T1000 (cell line): ENCODE measurements at places on chromosomes 1 and 21.

GRCh38 chr1:20325844-20326420, 35.3 kb downstream of the VWA5B1 start:
- no peak for DNase-seq

DNA sequence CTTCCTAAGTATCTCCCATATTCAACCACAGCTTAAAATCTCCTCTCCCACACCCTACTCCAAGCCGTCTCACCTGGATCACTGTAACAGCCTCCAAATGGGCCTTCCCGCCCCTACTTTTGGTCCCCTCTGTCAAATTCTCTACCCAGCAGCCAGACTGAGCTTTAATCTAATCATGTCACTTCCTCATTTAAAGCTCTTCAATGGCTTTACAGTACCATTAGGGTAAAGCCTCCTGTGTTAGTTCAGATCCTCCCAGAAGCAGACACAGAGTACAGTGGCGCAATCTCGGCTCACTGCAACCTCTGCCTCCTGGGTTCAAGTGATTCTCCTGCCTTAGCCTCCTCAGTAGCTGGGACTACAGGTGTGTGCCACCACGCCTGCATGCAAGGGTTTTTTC, 46.8 kb upstream of the PSEN2 start:
- no peak for DNase-seq

GRCh38 chr1:31791131-31791858, 24.5 kb downstream of the SPOCD1 start:
- DNase-seq = no peak

DNA sequence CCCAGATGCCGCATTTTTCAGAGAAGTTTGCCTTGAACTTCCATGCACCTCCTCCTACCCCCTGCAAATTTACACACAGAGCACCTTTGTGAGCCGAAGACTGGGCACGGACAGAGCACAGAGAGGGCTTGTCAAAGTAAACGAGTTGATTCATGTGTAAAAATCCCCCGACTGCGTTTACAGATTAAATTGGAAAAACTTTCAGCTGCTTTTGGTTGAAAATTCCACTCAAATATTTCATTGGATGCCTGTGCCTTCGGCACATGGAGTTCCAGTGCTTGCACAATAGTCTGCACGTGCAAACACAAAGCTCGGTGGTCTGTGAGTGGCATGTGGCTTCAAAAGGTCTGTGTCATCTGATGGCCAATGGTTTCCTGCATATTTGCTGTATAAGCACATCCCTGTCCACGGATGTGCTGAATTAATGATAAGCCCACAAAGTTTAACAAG, 177.5 kb downstream of the SETD4 start:
- no peak for DNase-seq

GRCh38 chr1:243850452-243851256, 611 bp upstream of the AKT3 start:
- DNase-seq = peak; percentile 88

GRCh38 chr1:82710091-82710490, 909.4 kb downstream of the ADGRL2 start:
- DNase-seq = no peak

GRCh38 chr1:11784993-11785769, 20.6 kb downstream of the MTHFR start:
- DNase-seq = no peak

GRCh38 chr21:42324896-42325295, 9.7 kb upstream of the TFF3 start:
- no peak for DNase-seq

GRCh38 chr1:234163267-234163919, 209.9 kb upstream of the COA6 start:
- DNase-seq = no peak

DNA sequence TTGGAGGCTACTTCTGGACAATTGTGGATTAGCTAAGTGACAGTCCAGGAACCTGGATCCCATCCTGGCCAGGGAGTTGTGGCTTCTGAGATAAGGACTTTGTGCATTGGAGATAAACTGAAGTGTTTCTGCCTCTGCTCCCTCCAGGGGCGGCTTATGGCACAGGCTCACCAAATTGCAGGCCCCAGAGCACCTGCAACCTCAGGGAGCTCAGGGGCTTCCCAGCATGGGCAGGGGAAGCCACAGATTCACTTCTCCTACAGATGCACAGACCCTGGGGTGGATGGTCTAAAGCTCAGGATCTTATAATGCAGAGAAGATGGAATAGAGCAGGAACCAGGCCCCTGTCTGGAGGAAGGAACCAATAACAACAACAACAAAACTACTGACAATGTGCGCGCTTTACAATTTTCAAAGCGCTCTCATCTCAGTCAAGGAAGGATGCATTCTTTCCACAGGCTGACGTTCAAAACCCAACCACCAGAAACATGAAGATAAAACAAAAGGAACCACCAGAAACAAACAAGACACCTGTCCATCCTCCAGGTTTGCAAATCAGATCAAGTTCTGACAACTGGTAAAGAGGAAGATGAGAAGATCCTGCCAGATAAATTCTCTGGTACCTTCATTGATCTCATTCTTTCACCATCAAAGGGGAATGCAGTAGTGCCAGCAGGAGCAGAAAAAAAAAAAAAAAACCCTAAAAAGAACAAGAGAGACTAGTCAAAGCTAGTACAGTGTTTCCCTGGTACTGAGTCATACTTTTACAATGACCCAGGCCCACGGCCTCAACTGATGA, 121.0 kb upstream of the IRF2BP2 start:
- DNase-seq = peak; percentile 38

GRCh38 chr1:98331718-98332311, 329.7 kb upstream of the SNX7 start:
- DNase-seq = no peak

DNA sequence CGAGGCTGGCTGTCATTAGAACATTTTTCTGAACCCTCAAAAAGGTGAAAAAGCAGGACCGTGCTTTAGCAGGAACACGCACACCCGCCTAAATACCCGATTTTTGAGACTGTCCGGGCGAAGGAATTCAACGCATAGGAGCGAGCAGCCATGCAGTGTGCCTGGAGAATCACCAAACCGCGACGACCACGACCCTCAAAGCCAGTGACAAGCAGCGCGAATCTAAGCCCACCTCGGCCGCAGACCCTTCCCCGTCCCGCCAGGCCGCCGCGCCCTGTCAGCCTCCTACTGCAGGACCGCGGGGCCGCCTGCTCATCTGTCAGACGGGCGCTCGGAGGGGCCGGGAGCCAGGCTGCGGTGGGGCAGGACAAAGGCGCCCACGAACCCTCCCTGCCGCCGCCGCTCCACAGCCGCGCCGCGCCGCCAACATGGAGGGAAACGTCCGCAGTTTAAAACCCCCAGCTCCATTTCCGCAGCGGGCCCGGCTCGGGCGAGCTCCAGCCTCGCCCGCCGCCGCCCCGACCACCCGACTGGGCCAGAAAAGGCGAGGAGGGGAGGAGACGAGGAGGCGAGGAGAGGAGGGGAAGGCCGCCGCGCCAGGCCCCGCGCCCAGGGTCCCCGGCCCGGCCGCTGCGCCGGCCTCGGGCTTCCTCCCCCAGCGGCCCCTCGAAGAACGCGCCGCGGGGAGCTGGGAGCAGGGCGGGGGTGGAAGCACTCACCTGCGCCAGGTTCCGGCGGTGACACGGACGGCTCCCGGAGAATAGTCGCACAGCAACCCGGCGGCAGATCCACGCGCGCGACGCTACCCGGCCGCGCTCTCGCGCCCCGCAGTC, at the start of gene LBR:
TSS of gene LBR (minus strand) at position 804 of the 833 bp plus-strand sequence. CDS start 3,963 bp downstream, outside the sequence.
- no peak for DNase-seq

DNA sequence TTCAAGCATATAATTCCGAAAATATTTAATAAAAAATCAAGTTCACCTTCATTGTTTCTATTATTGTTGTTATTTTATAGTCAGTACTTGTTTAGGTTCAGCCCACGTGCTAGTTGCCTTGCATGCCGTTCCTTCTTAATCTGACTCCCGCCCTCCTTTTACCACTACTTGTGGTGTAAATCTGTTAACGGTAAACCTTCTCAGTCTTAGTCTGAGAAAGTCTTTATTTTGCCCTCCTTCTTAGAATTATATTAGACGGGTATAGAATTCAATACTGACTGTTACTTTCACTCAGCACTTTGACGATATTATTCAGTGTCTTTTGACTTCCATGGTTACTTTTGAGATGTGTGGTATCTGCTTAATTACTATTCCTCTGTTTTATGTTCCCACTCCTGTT, 104.8 kb downstream of the RGL1 start:
- no peak for DNase-seq

GRCh38 chr1:38133304-38133703, 86.7 kb upstream of the POU3F1 start:
- DNase-seq = no peak

GRCh38 chr1:243288062-243288461, 32.2 kb downstream of the SDCCAG8 start:
- DNase-seq = no peak

- no peak for DNase-seq
These were observed 33.4 kb downstream of the DDX20 start for GRCh38 chr1:111789142-111789541.

DNA sequence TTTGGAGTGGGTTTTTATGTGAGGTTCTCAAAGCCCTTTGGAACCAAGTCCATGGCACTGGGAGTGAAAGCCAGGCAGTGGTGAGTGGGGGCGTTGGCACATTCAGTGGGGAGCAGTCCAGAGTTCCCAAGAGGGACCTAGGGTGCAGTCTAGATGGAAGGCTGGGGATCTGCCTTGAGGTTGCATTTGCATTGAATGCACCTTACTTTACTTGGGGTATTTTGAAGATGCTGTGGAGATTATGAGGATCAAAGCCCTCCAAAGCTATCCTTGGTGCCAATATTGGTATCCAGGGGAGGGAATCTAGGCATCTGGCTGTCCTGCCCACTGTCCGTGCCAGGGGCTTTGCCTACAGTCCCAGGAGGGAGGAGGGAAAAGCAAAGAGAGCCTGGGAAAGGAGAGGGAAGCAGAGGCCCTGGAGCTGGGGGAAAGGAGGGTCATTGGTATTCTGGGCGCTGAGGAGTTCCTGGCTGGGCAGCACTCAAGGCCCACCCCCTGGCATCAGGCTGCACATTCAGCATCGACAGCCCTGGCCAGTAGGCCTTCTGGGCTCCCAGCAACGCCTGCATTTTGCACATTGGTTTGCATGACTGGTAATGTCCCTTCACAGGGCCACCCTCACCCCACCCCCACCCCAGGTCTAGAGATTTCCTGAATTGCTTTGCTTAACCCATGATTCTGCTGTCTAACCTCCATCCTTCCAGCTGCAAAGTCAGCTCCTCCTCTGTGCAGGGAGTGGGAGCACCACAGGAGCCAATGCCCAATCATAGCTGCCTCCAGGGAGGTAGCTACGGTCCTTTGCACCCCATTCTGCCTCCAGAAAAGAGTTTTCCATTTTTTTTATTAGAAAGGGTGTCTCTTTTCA, 843 bp upstream of the BCAN start:
- DNase-seq = no peak

DNA sequence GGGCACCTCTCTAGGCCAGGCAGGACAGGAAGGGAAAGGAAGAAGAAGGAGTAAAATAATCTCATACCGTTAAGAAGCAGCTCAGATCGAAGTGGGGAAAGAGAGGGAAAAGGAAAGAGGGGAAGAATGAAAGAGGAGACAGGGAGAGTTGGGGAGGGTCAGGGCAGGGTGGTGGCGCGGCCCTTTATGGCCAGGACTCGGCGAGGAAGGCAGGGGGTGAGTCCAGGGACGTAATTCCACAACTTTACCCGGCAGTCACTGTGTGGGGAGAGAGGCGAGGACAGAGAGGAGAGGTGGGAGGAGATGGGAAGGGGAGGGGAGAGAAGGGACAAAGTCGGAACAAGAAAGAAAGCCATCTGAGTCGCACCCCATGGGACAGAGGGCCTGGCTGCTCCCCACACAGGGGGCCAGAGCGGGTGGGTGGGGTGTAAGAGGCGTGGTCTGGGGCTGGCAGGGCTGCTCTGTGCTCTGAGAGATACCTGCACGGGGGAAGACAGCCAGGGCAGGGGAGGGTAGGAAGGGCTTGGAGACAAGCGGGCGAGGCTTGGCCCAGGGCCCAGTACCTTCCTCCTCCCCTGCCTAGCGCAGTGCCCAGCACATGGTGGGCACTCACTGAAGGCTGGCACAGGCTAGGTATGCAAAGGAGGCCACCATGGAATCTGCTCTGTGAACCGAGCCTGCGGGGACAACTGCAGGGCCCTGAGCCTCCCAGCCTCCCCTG, 49.4 kb downstream of the KIF21B start:
- DNase-seq = no peak

DNA sequence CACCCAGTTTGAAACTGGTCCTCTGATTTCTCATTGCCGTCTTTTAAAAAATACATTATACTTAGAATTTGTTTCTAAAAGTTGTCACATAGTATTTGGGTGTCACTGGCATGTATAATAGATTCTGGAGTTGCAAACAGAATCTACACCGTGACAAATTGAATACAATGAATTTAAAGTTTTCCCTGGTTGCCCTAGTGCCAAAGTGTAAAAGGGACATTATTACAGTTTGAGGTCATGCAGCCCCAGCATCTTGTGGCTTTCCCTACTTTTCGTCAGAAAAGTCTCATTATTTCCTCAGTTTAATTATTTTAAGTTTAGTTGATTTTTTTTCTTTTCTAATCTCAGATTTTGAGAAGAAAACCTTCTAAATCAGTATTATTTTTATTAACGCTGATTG, 155.9 kb downstream of the DISP1 start:
- no peak for DNase-seq

DNA sequence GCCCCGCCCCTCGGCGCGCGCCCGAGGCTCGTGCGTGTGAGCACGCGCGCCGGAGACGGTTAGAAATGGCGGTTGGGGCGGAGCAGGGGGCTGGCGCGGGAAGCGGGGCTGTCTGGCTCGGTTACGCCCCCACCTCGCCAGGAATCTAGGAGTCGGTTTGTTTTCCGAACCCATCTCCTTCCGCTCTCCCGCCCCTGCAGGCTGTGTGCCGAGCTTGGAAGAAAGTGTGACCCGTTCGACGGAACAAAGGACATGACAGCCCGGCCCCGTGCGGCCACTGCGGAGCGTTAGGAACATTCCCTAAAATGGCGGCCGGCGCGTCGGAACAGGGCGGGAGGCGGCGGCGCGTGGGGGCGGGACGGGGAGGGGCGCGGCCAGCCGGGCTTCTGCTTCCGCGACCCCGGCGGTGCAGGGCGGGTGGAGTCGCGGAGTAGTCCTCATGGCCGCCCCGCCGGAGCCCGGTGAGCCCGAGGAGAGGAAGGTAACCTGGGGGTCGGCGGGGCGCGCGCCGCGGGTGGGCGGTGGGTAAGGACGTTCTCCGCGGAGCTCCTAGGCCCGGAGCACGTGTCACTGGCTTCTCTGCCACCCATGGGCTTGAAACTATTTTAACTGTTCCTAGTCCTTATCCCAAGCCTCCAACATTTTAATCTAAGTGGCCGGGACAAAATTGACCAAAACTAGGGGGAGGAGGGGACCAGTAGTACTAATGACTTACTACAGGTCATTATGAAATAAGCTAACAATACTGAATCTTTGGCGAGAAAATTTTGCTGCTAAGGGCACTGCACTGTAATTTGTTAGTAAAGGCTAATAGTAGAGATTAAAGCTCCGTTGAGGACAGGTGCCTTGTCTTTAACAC, at the start of gene COX20:
TSS of gene COX20 (plus strand) at position 383 of the 859 bp plus-strand sequence. CDS start at position 440, 57 bp downstream.
- peak; percentile 88 for DNase-seq

- DNase-seq = no peak
These were observed 1.4 kb upstream of the IRF2BP2 start for GRCh38 chr1:234611225-234611846.
